ENCODE measurements at places on chromosomes 1 and 21.

DNA sequence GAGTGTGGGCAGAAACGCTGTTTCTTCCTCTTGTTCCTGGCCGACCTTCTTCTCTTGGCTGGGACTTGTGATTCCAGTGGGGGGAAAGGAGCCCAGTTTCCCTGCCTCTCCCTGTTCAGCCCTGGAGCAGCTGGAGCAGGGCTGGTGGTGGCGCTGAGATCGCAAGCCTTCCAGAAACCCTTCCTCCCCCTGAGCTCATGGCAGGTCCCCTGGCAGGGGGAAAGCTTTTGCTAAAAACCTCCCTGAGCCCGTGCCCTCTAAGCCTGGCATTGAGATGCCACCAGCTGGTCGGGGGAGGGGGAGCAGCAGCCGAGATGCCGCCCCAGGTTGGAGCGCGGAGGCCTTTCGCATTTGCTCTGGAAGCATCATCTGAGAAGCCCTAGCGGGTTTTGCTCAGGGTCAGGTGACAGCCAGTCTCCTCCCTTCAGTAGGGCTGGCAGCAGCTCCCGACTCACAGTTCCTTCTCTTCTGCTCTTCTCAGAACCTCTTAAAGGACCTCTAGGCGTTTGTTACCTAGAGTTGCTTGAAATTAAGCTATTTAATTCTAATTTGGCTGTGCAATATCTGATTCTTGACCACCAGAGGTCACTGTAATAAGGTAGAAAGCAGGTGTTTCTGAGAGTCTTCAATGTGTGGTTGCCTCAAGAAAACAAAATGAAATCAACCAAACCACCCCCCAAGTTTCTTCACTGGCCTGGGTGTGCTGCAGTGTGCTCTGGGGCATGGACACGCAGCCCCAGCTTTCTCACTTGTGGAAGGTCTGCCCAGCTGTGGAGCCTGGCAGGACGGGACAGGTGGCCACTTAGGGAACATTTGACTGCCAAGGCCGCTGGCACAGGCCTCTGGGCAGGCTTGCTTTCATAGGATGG, 257.3 kb downstream of the CAMTA1 start:
- no peak for DNase-seq

DNA sequence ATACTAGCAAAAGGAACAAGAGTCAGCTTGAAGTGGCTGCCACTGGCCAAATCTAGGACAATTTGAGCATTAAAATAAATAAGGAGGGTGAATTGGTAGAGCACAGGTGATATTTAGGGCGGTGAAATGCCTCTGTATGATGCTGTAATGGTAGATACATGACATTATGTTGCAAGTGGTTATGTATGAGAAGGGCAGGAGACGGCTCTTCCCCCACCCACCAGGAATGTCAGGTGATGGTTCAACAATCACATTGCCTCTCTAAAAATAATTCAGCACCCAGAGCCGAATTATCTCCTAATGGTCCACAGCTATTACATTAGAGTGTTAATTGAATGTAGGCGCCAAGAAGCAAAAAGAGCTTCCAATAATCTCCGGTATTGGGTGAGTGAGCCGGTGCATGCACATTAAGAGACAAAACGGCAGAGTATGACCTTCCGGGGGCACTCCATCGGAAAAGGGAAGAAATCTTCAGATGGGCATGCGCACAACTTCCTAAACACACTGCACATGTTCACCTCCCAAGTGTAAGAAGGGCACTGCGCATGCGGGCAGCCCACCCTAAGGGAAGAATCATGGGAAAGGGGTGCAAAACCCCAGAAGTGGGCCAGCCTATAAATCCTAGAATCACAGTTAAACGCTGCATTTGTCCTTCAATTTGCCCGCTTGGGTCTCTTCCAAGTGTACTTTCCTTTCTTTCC, 6.8 kb upstream of the IFNAR1 start:
- DNase-seq: no peak

DNA sequence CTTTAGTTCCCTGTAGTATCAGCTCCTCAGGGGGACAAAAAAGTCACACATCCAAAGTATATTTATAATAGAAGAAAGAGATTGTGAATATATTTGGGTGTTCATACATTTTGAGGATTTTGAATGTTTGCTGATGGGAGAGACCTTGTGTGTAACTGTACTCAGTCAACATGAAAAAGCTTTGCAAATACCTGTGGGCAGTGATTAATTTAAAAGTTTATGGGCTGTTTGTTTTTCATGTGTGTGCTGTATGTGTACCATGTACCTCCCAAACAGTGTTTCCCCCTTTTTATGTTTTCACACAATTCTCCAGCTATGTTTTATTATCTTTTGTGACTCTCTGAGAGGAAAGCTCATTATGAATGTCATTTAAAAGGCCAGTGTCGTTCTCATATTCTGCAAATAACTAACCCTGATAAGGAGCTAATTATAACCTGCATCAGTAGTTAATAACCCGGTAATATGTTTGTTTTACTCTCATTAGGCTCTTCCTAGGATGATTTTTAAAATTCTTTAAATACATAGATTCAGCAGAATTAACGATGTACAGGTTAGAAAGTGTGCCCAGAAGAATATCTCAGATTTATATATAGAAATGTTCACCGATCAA, 271.5 kb downstream of the NFIA start:
- DNase-seq: no peak

GRCh38 chr1:907611-908451, 15.9 kb upstream of the SAMD11 start:
- DNase-seq: no peak

- DNase-seq: no peak
These were observed 776 bp upstream of the CADM3 start for GRCh38 chr1:159170639-159171038.

All from GM12878 (cell line).